ENCODE measurements at places on chromosomes 6 and 20.

GRCh38 chr6:42720739-42721138 is 1.7 kb downstream of the PRPH2 start:
- DNase-seq: no peak

- peak; percentile 44 for DNase-seq
These were observed 104.9 kb upstream of the PRDM1 start for GRCh38 chr6:105981002-105981887.

GRCh38 chr6:43723737-43724295 is 36.2 kb upstream of the MRPS18A start:
- DNase-seq: peak; percentile 70

DNA sequence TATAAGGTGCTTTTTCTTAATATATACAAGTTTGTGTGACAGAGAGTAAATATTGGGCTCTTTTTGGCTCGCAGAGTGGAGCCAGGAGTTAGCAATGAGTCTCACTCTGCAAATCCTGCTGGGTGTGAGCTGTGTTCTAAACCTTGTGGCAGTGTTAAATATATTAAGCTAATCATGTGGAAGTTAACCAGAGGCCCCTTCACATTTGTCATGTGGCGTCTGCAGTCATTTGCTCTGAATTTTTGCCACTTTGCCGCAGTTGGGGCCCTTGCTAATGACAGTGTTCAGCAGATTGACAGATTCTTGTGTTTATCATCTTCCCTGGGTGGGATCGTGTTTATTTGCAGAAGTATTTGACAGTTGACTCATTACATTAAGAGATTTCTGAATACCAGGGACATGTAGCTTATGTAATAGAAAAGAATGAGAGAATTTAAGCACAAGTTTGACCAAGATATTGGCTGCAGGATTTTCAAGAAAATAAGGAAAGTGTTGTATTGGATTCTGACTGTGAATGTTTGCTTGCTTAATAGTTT is 37.9 kb downstream of the SPATA2 start:
- no peak for DNase-seq

DNA sequence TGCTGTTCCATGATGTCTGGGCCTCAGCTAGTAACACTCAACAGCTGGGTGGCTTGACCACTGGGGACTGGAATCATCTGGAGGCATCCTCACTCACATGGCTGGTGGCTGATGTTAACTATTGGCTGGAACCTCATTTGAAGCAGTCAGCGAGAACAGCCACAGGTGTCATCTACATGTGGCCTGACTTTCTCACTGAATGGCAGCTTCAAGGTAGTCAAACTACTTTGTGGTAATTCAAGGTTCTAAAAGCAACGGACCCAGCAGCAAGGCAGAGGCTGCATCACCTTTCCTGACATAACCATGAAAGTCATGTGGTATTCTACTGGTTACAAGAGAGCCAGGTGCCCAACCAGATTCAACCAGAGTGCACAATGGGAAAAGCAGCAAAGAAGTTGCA is 115.9 kb upstream of the DST start:
- no peak for DNase-seq

DNA sequence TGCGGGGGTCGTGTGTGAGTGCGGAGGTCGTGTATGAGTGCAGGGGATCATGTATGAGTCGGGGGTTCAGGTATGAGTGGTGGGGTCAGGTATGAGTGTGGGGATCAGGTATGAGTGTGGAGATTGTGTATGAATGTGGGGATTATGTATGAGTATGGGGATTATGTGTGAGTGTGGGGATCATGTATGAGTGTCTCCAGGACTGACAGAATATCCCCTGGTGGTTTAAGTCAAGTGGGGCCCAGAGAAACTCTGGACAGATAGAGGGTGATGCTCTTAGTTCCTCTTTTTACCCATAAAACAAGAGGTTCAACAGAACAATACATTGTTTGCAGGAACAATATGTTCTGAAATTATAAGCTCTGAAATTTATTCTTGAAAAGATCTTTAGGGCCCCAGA is 131.9 kb downstream of the UST start:
- DNase-seq: no peak

GRCh38 chr20:19808498-19808897 is 50.4 kb downstream of the RIN2 start:
- no peak for DNase-seq

- no peak for DNase-seq
These were observed 14.7 kb downstream of the SESN1 start for GRCh38 chr6:109079981-109080380.

- no peak for DNase-seq
These were observed 103.2 kb upstream of the GRIK2 start for GRCh38 chr6:101290346-101290745.

- peak; percentile 59 for DNase-seq
These were observed 1.2 kb downstream of the GSTA5 start for GRCh38 chr6:52839124-52840055.

DNA sequence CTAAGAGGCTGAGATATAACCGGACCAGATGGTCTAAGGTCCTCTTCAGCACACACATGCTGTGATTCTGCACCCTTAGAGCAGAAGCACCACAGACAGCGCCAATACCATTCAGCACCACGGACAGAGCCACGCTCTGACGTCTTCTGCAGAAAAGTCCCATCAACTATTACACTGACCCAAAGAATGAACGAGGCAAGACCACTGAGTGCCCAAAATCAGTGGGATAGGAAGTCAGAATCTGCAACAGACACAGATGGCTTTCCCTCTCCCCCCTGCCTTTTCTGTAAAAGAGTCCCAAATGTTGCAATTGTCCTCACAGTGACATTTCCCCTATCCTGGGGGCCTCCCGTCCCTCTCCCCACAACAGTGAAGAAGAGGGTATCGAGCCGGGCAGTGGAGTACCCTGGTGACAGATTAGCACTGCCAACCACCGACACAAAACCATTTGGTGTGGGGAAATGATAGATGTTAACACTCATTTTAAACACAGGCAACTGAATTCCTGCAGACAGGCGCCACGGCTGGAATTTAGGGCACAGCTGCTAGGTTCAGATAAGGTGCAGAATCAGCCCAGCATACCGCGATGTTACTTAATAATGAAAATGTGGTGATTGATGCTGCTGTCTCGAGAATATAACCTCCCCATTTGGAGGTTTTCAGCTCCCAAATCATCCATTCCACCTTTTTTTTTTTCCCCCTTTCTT is 66.6 kb upstream of the CTNNBL1 start:
- DNase-seq: no peak

GRCh38 chr6:40874495-40874894 is 164.5 kb downstream of the UNC5CL start:
- no peak for DNase-seq

DNA sequence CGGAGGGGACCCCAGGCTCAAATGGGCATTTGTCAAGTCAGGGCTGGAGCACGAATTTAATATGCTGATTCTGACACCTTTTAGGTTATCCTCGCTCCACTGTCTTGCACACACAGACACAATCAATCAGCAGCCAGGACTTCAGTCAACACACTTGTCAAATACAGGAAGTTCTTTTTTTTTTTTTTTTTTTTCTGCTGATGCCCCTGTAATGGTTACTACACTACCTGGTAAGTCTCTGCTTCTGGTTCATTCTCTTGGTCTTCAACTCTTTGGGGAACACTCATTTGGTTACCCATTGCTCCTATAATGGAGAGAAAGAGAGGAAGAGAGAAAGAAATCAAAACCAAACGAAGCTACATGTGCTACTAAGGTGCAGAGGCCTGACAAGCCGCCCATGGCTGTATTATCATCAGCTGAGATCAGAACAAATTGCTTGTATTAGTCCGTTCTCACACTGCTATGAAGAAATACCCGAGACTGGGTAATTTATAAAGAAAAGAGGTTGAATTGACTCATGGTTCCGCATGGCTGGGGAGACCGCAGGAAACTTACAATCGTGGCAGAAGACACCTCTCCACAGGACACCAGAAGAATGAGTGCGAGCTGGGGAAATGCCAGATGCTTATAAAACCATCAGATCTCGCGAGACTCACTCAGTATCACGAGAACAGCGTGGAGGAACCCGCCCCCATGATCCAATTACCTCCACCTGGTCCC is 11.8 kb downstream of the BCAS1 start:
- DNase-seq: no peak

- no peak for DNase-seq
These were observed 1.5 kb downstream of the PPIL1 start for GRCh38 chr6:36873115-36873514.

DNA sequence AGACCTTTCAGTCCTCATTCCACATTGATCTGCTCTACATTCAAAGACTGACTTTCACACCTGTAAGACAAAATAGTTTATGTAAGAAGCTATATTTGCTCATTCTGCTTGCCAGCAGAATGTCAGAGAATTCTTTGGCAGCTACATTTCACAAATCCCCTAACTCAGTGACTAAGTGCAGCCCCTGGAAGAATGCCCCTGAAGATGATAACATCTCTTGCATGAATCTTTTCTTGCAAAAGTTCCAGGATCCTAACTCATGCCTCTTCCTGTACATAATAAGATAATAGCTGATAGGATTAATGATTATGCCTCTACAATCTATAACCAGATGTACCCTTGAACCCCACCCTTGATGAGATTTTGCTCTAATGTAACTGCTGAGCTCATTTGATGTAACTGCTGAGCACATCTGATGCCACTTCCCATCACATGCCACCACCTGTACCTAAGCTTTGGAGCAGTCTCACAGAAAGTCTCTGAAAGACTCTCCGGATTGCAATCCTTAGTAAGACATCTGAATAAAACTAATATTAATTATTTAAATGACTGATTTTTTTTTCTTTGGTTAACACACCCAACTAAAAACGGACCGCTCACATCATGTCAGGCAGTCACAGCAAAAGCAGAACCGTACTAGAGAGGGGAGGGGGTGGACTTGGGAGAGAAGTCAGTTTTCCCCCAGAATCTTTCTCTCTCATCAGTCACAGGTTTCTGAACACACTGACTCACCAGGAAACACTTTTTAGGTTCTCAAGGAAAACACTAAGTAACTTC is 684 bp upstream of the DNAH8 start:
- no peak for DNase-seq

DNA sequence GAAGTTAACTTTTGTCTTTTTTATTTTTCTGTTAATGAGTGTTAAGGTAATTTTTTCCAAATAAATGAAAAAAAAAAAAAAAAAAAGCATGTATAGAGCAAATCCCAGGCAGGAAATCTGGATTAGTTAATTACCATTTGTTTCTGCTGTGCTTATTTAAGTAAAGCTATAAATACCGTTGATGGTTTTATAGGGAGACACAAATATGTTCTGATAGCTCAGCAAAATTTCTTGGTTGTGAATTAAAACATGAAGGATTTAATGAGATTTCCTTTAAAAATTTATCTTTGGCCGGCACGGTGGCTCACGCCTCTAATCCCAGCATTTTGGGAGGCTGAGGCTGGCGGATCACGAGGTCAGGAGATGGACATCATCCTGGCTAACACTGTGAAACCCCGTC is 189.4 kb downstream of the CD109 start:
- no peak for DNase-seq

GRCh38 chr20:43508604-43509040 is 1.1 kb downstream of the L3MBTL1 start:
- no peak for DNase-seq

GRCh38 chr20:32458061-32458836 is 100.1 kb downstream of the ASXL1 start:
- no peak for DNase-seq

DNA sequence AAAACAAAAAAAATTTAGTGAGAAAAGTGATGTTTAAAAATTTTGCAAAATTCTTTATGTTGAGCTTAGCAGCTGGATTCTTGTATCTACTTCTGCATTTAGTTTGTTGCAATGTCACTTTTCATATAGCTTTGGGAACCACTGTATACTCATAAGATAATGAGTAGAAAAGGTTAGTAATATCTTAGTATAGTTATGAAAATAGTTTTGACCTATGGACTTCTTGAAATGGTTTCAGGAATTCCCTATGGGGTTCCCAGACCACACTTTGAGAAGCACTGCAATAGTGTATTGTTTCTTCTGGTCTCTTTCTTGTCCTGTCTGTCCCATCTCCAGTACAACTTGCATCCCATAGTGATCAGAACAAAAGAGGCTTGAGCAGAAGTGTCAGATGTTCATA is 29.4 kb downstream of the PPP1R16B start:
- DNase-seq: no peak

DNA sequence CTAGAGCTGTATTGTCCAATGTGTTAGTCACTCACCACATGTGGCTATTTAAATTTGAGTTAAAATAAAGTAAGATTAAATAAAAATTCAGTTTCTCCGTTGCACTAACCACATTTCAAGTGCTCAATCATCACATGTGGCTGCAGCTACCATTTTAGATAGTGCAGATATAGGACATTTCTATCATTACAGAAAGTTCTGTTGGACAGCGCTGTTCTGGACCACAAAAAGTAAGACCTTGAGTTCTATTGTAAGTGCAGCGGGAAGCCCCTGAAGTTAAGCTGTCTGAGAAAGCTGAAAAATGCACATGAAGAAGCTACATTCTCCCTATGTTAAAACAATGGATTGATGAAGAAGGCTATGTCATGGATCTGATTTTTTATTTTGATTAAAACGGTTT is 1.1 kb downstream of the ORC3 start:
- no peak for DNase-seq

DNA sequence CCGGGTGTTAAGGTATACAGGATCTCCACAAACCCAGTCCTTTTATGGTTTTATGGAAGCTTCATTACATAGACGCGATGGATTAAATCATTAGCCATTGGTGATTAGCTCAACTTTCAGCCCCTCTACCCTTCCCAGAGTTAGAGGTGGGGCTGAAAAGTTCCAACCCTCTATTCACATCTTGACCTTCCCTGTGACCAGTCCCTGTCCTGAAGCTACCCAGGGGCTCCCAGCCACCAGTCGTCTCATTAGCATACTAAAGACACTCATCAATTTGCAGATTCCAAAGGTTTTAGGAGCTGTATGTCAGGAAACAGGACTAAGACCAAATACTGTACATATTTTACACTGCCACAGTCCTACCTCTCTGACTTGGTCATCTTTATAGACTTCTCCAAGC is 21.0 kb downstream of the KHDC1L start:
- DNase-seq: no peak

- no peak for DNase-seq
These were observed 61.3 kb downstream of the ATRN start for GRCh38 chr20:3532089-3532615.

GRCh38 chr6:56851074-56851473 is 103.8 kb upstream of the BEND6 start:
- DNase-seq: no peak

DNA sequence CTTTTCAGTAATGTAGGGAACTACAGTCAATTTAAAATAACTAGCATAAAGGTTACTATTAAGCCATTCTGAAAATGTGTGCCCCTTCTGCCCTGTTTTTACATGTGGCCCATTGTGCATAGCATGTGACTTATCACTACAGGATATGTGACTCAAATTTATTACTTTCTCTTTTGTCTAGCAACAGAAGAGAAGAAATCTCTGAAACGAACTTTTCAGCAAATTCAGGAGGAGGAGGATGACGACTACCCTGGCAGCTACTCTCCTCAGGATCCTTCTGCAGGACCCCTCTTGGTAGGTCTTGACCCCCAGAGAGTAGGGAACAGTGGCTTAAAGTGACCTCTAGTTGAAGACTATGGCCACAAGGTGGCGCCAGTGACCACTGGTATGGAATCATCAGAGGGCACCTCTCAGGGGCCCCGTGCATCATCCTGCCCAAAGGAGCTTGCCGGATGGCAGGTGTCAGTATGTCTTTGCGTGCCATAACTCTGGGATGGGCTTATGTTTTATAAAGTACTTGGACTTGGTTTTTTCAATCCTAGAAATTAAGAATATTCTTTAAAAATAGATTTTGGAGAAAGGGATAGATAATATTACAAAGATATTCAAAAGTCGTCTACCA is 23.9 kb downstream of the RPRD1B start:
- DNase-seq: peak; percentile 76
